ENCODE measurements at places on chromosomes 6 and 20.

- no peak for DNase-seq
Measured at GRCh38 chr20:21424846-21425245, 27.5 kb upstream of the NKX2-4 start.

DNA sequence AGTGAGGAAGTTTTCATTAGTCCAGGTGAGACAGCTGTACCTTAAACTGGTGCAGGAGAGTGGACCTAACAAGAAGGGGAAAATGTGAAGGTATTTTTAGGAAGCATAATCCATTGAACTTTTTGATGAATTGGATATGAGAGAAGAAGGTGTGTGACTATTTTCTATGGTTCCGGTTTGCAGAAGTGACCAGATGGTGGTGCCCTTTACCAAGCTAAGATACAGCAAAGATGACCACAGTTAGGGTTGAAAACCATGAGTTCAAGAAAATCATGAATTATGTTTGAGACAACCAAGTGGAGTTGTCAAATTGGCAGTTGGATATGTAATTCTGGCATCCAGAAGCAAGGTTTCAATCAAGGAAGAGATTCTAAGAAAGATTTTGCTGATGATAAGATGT lies 61.9 kb upstream of the NRSN1 start:
- no peak for DNase-seq

- no peak for DNase-seq
Measured at GRCh38 chr20:48861444-48861843, 33.6 kb upstream of the PREX1 start.

DNA sequence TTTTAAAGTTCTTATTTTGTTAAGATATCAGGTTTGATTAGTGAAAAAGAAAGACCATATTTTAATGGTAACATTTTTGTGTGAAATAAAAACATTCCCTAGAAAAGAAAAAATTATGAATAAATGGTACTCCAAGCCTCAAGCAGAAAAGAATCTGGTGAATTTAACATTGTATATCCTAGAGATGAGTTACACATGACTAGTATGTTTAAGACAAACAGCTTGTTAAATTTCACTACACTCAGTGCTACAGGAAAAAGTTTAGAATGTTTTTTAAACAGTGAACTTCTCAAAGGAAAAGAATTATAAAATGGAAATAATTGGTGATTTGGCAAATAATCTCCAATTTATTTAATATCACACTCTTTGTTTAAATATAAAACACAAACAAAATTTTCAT lies 222.7 kb upstream of the MCHR2 start:
- DNase-seq, result no peak

- no peak for DNase-seq
Measured at GRCh38 chr6:170045981-170046667, 244.8 kb downstream of the DLL1 start.

DNA sequence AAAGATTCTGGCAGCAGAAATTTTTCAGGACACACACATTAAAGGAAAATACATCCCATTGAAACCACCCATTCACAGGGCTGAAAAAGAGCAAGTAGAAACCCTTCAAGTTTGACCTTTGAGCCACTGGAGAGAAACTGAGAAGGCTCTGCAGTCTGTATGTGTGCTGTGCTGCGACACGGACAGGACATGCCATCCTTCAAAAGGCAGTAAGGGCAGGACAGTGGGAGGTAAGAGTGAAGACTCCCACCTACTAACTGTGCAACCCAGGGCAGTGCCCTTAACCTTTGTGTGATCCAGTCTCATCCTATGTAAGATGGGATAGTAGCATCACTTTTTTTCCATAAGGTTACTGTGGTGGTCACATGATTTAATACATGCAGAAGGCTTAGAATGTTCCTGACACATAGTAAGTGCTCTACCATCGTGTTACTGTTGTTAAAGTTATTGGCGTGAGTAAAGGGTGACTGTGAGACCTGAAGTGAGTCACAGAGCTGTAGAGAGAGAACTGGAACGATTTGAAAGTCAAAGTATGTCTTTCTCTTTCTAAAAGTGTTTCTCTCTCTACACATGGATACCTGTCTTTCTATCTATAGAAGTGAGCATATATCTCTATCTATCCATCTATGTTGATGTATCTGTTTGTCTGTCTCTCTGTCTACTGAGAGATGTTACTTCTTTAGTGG lies 153.7 kb upstream of the OLIG3 start:
- no peak for DNase-seq

- no peak for DNase-seq
Measured at GRCh38 chr6:15038013-15038791, 207.7 kb upstream of the JARID2 start.

DNA sequence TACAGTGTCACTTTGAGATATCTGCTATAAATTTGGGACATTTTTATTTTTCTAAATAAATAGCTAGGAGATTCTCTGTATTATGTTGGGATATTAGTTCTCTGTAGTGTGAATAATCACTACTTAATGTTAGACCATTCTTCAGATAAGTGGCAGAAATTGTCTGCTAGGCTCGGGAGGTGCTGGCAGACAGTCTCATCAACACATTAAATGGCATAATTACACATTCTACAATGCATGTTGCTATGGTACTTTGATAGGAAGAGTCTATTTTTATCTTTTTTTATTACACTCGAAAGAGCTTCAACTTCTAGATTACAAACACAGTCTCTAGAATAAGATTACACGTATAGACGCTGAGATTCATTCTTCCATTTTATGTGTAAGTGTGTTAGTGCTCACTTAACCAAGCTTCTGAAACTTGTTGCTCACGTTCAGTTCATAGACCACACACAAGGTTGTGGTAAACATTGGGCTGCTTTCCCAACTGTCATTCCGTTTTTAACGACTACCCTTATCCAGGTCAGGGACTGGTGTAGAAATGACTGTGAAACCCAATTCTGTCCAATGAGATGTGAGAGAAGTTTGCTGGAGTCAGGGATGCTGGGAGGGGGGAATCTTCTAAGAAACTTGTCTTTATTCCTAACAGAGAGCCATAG lies 78.6 kb downstream of the TPBG start:
- no peak for DNase-seq

DNA sequence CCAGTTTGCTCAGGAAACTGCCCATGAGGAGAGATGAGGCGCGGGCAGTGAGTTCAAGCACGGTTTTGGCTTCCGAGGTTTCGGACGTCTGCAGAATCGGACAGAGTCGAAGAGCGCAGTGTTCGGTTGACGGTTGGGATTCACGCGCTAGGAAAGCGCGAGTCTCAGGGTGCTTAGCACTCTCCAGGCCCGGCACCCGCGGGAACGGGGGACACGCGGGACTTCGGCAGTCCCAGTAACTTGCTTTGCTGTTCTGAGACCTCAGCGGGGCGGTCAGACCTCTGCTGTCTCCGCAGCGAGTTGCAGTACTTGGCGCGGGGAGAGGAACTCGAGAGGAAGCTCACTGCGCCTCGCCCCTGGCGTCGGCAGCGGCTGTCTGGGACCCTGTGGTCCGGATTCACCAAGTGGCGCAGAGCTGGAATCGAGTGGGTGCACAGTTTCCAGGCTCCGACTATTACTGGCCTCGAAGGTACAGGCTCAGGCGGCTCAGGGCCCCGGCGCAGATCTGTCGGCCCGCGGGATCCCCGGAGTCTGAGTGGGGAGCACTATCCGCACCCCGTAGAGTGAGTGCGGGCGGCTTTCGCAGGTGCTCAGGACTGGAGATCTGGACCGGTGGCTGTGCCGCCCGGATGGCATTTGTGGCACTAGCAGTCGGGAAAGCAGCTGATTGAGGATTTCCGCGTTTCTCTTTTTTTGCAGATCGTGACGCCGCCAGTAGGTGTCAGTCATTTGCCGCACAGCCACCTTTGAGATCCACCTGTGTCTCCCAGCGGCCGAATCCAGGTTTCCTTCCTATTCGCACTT lies at the start of gene POM121L2:
Gene POM121L2 (minus strand): TSS at position 128 of the 804 bp plus-strand sequence. CDS start 103 bp downstream, at position 25.
- no peak for DNase-seq

- no peak for DNase-seq
Measured at GRCh38 chr20:21027569-21027968, 78.6 kb downstream of the LINC00237 start.

DNA sequence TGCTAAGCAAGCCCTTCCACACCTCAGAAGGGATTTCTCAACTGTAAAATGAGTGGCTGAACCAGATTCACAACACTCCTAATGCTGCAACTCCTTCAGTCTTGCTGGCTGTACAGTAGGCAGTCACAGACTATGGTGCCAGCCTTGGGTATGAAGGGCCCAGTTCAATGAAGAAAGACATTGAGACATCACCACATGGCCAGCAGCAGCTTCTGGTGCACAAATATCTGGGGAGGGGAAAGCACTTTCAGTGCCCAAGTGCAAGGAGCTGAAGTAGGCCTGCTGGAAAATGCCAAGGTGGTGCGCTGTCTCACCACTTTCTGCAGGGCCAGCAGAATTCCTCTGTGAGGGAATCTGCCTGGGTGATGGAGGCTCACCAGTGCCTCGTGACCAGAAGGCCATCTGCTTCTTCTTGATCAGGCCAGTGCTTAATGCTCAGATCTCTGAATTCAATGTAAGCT lies 1.8 kb downstream of the PLA2G7 start:
- no peak for DNase-seq

DNA sequence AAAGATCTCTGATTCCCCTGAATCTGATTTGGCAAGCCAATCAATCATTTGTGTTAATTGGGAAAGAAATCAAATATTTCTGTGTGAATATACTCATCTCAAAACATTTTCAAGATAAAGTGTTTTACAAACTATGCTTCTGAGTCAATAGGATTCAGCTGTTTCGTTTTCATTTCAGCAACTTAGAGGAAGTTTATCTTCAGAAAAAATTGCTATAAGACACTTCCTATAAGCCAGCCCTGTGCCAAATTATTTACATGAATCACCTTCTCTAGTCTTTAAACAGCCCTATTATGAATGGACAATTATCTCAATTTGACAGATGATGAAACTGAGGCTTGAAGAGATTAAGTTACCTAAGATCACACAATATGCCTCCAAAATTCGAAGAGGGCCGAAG lies 10.9 kb downstream of the DEFB129 start:
- no peak for DNase-seq

DNA sequence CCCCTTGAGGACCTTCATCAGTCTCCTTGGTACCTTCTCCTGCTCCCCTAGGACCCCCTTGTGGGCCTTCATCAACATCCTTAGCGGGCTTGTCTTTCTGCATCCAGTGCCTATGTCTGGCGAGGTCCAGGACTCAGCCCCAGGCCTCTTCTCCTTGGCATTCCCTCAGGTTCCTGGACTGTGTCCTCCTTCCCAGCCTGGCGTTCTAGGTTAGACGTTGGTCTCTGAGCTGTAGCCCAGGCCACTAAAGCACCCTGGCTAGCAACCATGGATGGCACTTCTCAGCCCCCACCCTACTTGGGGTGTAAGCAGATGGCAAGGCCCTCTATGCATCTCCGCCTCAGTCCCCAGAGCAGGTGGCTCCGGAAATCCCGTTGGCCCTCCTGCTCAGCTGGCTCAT lies 51.5 kb upstream of the NNAT start:
- no peak for DNase-seq

GRCh38 chr20:22529150-22530019 lies 55.0 kb downstream of the FOXA2 start:
- DNase-seq, result no peak

DNA sequence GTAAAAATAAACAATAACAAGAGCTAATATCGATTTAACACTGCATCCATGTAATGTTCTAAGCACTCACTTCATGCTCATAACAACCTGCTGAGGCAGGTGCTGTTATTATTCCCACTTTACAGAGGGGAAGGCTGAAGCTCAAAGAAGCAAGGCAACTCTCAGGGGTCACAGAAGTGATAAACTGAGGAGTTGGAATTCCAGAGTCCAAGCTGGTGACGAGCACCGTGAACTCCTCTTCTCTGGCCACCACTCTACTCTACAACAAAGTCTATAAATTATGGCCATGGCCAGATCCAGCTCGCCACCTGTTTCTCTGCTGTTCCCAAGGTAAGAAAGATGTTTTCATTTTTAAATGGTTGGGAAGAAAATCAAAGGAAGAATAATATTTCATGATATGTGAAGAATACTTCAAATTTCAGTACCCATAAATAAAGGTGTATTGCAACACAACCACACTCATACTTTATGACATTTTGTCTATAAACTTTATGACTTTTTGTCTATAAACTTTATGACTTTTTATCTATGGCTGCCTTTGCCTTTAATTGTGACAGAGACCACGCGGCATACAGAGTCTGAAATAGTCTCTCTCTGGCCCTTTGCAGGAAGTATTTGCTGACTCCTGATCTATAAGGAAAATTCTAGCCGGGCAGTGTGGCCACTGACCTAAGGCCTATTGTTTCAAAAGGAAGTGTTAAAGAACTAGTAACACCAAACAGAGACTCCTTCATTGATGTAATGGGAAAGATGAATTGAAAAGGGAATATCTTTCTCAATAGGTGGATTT lies 113.2 kb upstream of the KCNG1 start:
- no peak for DNase-seq

DNA sequence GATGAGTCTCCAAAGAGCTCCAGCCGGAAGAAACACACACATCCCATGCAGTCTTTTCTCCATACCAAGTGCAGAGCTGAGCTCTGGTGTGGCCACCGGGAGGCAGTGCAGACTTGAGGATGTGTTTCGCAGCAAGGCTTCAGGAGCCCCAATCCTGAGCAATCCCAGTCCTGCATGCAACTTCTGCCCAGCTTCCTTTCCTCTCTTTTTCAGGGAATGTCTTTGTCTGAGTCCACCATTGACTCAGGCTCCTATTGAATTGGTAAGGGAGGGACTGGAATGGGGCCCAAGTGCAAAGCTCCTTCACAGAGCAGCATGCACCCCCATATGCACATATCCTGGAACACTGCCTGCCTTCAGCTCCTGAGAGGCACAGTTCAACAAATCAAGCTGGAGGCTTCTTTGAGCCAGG lies 50.5 kb upstream of the ASIP start:
- DNase-seq, result no peak

DNA sequence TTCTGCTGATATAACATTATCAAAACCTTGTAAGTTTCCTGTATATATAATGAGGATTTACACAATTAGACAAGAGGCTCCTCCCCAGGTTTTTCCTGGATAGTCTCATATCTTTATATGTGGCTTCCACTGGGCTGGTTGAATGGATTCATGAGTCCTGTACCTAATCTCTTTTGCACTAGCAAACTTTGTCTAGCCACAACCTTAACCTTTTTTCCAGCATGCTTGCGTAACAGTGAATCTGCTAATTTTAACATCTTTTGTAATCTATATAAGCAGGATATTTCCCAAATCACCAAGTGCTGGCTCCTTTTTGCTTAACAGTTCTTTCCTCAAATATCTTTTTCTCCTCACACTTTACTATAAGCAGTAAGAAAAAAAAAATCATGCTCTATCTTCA lies 153.6 kb downstream of the COL21A1 start:
- DNase-seq, result no peak

- no peak for DNase-seq
Measured at GRCh38 chr20:47957135-47957534, 171.9 kb upstream of the SULF2 start.

DNA sequence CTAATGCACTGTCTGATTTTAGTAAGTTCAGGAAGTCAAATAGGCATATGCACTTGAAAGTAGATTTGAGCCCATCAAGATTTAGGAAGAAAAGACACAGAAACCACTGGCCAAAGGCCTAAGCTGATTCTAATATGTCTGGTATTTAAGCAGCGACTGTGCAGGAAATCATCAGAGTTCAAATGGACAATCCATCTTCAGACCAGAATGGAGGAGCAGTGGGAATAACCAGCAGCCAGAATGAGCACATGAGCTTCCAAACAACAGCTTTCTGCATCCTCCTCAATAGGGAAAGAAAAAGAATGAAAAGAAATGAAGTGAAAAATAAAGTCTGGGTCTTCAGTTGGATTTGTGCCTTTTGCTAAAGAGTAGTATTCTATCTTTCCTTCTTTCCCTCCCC lies 50.6 kb downstream of the SOD2 start:
- DNase-seq, result no peak

Measured in cortex of kidney (tissue), 1 donor.